ENCODE measurements at places on chromosomes 3 and 15.

DNA sequence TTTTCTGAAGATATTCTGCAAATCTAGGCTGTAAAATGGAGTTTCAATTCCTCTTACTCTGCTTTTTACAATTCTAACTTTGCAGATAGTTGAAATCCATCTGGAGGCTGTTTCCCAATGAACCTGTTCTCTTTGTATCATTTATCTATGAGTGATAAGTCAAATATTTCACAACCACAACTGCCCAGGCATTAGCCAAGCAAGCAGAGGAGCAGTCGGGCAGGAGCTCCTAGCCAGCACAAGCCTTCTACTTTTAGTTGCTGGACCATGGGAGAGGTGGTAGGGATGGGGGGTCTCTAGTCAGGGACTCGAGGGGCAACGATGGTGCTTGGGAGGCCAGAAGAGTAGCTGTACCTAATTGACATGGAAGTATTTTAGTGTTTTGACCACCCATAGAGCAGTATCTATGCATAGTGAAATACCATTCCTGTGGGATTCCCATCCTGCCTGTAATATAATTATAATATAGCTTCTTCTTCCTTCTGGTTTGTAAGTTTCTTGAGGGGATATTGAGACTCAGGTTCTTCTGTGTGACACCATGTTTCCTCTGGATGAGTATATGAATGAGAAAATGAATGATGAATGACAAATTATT is 353.5 kb upstream of the IL12A start:
- DNase-seq = peak; percentile 75

- DNase-seq = no peak
These were observed 49.6 kb upstream of the SOX14 start for GRCh38 chr3:137714551-137714950.

GRCh38 chr3:122969585-122970469 is 57.7 kb downstream of the SEMA5B start:
- DNase-seq = peak; percentile 86

DNA sequence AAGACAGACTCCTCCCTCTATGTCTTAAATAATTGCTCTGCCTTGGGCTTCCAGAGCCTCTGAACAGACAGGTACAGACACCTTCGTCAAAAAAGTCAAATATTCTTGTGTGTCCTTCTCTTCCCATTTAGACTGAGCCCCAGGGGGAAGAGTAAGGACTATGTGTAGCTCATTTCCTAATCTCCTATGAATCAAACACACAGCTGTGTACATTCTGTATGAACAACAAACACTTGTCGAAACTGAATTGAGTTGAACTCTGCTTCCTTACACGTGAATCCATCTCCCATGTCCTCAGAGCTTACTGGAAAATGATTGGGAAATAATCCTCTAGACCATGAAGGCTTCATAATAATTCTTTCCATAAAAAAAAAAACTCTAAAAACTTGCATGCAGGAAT is 80.8 kb downstream of the MOBP start:
- no peak for DNase-seq

- DNase-seq = no peak
These were observed 235.0 kb downstream of the SLC9A9 start for GRCh38 chr3:143613226-143613625.

- no peak for DNase-seq
These were observed 15.6 kb downstream of the CLDN1 start for GRCh38 chr3:190306513-190307163.

DNA sequence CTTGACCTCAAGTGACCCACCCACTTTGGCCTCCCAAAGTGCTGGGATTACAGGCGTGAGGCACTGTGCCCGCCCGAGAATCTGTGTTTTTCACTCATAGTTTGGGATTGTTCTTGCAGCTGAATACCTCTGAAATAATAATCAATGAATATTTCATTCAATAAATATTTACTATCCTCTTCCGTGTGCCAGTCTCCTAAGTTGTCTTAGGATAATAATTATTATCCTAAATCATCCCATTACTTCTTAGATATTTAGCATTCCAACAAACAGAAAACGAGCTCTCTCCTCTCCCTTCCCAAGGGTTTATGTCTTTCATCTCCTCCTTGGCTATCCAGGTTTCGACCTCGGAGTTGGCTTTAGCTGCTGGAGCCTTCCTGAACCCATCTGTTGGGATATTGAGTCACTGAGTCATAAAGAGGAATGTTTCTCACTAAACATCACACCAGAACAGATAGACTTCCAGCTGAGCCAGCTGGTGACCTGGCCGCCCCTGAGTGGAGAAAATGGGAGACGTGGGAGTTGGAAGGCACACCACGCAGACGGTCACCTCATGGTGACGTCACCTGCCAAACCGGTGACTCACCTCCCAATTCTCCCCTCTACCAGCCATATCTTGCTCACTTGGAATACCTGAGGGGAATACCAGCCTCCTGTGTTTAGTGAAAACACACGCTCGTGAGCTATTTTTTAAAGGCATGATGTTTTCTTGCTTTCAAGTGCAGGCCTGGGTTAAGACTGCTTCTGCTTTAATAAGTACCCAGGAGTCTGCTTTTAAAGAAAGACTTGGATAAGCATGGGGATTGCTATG is 43.9 kb downstream of the BHLHE40 start:
- DNase-seq = peak; percentile 100

DNA sequence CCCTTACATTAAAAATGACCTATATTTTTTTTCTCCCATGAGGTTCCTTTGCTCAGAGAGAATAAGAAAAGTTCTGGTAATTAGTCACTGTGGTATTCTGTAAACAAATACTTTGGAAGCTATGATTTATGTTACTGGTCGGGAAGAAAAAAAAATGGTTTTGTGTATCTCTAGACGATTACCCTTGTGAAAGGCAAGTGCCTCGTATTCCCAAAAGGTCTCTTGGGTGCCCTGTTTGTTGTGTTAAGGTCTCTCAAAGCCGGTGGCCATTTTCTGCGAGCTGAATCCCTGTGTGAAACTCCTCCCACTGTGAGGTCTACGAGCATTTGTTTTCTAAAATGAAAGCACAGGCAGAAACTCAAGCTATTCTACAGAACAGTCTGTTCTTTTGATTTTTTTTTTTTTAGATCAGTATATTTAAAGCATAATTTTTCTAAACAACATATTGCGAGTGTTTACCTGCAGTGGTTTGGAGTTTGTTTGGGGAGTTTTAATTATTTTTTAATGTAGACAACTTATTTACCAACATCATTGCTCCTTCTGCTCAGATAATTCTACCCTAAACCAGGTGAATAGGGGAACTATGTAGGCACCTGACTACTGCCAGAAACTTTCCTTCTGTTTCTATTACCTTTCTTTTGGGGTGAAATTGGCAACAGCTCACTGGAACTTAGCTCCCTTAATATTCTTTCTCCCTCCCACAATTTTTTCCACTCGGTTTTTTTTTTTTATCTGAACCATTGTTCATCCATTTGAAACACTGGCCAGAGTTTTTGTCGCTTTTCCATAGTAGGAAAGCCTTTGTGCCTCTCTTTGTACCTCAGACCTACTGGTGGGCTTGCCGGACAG is 44.0 kb downstream of the ZBTB38 start:
- peak; percentile 50 for DNase-seq

- no peak for DNase-seq
These were observed 4.3 kb downstream of the CD276 start for GRCh38 chr15:73688455-73688854.

DNA sequence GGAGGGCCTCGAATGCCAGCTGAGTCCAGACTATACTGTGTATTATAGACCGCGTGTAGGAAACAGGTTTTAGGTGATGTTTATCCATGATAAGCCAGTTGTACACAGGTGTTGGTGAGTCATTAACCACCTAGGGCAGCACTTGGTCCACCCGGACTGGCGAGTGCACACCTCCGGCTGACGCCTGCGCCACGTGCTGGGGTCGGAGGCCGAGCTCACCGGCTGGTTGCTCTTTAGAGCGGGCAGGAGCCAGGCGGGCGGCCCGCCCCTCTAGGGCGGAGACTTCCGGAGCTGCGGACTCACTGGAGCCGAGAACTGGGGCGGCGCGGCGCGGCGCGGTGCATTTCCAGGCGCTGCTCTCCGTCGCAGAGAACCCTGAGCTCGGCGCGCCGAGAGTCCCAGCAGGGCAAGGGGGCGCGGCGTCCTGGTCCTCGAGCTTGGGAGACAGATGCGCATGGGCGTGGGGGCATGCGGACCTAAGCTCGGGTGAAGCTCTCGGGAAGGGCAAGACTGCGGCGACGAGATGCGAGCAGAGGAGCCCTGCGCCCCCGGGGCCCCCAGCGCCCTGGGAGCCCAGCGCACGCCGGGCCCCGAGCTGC is at the start of gene ESYT3:
Gene ESYT3, plus strand, starts transcription at position 341 of the 599 bp plus-strand sequence. Its CDS starts 183 bp downstream, at position 524.
- peak; percentile 88 for DNase-seq

DNA sequence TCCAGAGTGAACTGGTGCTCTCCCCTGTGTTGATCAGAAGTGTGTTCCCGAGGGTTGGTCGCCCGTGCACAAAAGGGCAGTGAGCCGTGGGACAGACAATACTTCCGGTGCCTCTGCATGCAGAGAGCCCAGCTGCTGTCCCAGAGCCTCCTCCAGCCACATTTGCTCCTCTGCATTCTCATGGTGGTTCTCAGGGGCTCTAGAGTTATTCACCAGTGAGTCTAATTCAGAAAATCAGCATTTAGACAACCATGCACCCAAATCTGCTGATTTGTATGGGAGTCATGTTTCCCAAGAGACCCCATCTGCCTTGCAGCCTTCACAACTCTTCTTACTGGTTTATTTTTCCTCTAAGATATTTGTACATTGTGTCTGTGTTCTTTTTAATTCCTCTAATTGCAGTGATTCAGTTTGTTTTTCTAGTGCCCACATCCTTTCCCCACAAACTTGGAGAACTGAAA is 107.0 kb upstream of the SPRED1 start:
- DNase-seq = peak; percentile 32

- no peak for DNase-seq
These were observed 163.4 kb downstream of the PTPRG start for GRCh38 chr3:61724801-61725200.

GRCh38 chr15:101181349-101181748 is 70.5 kb downstream of the CHSY1 start:
- no peak for DNase-seq

GRCh38 chr3:107660306-107660976 is 137.7 kb downstream of the BBX start:
- DNase-seq = peak; percentile 28

- no peak for DNase-seq
These were observed 16.5 kb downstream of the ST6GAL1 start for GRCh38 chr3:186946756-186947375.

DNA sequence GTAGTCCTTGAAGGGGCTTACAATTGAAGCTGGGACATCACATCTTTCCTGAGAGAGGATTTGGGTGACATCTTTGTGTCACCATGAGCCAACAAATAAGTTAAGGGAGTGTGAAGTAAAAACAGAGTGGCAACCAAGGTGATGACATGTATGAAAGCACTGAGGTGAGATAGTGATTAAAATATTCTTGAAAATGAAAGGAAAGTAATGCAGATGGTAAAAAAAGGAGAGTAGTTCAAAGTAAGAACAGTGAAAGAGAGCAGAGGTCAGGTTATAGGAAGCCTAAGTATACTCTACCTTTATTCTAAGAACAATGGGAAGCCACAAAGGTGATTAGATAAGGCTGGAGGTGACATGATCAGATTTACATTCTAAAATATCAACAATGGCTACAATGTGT is 486.1 kb downstream of the DIPK2A start:
- DNase-seq = no peak

DNA sequence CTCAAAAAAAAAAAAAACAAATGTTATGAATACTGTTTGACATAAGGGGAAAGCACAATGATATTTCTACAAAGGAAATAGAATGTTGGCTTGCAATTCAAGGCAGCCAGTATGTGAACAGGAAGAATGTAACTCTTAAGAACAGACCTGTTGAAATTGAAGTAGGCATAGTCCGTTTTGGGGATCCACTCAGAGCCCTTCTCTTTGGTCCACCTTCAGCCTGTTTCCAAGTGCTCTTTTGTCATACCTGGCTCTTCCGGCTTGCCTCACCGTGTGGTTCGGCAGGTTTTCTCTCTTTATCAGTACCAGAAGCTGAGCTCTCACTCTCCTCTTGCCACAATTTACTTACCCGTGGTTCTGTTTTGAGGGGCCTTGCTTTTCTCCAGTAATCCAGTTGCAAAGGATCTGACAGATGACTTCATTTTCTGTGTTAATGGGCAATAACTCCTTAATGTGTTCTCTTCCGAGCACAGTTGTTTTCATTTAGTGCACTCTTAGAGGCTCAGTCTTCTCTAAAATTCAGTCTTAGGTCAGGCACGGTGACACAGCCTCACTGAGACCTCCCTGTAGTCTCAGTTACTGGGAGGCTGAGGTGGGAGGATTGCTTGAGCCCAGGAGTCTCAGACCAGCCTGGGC is 6.7 kb downstream of the ABHD17C start:
- peak; percentile 9 for DNase-seq

- DNase-seq = peak; percentile 30
These were observed 39.8 kb downstream of the CD47 start for GRCh38 chr3:108051005-108051404.

GRCh38 chr3:5344707-5345106 is 157.2 kb downstream of the EDEM1 start:
- DNase-seq = no peak

GRCh38 chr3:193665370-193665989 is 72.5 kb downstream of the OPA1 start:
- DNase-seq = peak; percentile 47

- peak; percentile 83 for DNase-seq
These were observed 35.8 kb downstream of the TKT start for GRCh38 chr3:53219895-53220483.

GRCh38 chr3:2029559-2029958 is 69.1 kb upstream of the CNTN4 start:
- DNase-seq = no peak

- peak; percentile 44 for DNase-seq
These were observed at the start of gene NRROS for GRCh38 chr3:196639483-196640296. Gene NRROS, plus strand, starts transcription at chr3:196639694. Its CDS starts 14,846 bp downstream, at chr3:196654540.

- peak; percentile 60 for DNase-seq
These were observed 520.4 kb upstream of the MDFIC2 start for GRCh38 chr3:70832834-70833205.

DNA sequence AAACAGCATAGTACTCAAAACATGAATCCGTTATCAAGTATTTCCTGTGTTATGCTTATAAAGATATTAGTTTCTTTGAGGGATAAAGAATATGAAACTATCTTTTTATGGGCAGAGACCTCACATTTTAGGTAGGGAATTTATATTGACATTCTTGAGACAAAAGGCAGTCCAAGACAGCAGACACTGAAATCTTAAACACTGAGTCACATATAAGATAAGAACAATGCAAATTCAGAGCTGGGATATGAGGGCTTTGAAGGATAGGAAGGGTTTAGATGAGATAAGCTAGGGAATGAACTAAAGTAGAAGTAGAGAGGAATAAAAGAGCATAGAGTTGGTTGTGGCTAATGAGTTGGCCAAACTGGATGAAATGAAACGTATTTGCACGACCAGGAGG is 58.4 kb downstream of the ASTE1 start:
- no peak for DNase-seq

GRCh38 chr3:35638980-35639253 is 408 bp upstream of the ARPP21 start:
- DNase-seq = no peak

- DNase-seq = no peak
These were observed 6.4 kb downstream of the CMSS1 start for GRCh38 chr3:99823723-99824711.

GRCh38 chr15:89317186-89317720 is 17.4 kb downstream of the POLG start:
- DNase-seq = no peak
